ENCODE measurements at places on chromosomes 6 and 20.

GRCh38 chr20:57593134-57593886, 26.9 kb downstream of the ZBP1 start:
- no peak for DNase-seq

GRCh38 chr6:99093456-99094190, 145.9 kb upstream of the FBXL4 start:
- no peak for DNase-seq

- no peak for DNase-seq
These were observed 13.9 kb downstream of the CCN2 start for GRCh38 chr6:131937226-131937625.

GRCh38 chr6:72321788-72322187, 300.1 kb upstream of the KCNQ5 start:
- DNase-seq: no peak

DNA sequence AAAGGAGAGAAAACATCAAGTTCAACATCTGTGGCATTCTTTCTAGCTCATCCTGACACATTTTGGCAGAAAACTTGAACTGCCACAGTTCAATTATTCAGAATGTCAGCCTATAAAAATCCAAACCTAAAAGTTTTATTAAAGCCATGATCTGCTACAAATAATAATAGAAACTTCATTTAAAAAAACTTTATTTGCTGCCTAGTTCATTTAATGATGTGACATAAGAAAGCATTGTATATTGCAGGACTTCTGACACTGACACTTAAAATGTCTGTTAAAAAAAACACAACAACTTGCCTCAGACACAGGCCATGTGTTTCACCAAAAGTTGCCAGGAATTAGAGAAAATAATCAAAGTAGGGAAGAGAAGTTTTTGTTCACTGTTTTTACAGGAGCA, 88.3 kb upstream of the HTR1E start:
- DNase-seq: no peak

- peak; percentile 38 for DNase-seq
These were observed 15.3 kb upstream of the MMP9 start for GRCh38 chr20:45993197-45993951.

DNA sequence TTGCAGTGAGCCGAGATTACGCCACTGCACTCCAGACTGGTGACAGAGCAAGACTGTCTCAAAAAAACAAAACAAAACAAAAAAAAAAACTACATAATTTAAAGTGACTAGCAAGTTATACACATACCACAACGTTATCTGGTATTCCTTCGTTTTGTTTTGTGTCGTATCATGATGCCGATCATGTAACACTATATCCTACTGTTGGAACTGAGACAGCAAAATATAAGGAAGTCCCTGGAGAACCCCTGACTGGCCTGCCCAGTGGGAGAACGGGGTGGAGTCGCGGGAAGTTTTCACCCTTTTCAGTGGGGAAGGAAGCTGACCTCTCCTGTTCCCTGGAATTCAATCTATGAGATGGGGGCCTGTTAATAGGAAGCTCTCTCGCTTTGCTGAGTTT, 15.1 kb downstream of the SOX4 start:
- DNase-seq: no peak

DNA sequence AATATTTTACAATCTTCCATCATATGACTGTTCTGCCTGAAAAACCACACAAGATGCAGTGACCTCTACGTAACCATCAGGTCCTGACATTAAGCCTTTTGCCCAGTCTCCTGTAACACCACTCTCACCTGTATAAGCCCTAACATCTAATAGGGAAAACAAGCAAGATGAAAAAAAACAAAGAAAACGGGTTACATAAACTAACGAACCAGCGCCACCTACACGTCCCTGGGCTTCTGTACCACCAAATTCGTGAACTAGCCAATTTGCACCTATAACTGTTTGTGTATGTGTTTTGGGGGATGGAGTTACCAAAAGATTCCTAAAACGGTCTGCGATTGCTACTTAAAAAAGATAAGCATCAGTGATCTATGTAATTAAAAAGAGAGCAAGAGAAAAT, 70.2 kb downstream of the BLOC1S5 start:
- no peak for DNase-seq

DNA sequence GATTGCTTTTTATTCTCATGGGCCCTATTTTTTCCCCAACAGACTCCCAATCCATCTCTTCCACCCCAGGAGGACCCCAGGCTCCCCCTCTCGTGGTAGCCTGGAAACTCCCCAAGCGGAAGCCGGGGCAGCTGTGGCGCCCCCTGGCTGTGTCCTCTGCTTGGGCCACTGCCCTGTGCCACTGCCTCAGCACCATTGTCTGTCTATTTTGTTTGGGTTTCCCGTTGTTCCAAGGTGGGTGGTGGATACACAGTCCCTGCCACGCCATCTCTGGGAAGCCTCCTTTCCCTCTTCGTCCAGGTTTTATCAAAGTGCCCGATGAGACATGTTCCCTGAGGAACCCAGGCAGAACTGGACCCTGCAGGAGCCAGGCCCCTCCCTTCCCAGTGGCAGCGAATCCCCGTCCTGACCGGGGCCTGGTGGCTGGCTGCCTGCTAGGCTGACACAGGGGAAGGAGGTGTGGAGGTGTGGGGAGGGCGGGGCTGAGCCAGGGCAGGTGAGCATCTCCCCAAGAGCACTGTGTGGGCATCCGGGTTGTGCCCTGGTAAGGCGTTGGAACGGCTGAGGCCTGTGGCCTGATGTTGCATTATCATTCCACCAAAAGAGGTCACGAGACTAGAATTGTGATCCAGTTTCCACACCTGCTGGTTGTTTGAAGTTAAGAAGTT, 228.2 kb downstream of the CDH4 start:
- no peak for DNase-seq

GRCh38 chr6:90296341-90297114, at the start of gene BACH2:
Gene BACH2 (minus strand): TSS chr6:90296843. CDS start chr6:90008844, 287,999 bp downstream.
- peak; percentile 90 for DNase-seq

DNA sequence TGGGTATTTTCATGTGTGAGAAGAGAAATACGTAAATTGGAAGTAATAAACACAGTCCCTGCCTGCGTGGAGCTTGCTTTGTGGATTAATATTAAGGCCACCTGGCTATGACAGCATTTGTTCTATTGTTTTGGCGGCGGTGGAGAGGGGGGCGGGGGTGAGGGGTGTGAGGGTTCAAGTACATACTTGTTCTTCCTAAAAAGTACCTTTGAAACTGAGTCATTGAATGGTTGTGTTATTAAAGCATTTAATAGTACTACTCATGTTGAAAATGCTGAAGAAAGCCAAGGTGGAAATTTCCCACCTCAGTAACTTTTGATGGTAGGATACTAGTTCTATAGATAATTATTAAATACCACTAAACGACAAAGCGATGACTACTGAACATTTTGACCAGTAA, 95.0 kb downstream of the FOXC1 start:
- DNase-seq: no peak

DNA sequence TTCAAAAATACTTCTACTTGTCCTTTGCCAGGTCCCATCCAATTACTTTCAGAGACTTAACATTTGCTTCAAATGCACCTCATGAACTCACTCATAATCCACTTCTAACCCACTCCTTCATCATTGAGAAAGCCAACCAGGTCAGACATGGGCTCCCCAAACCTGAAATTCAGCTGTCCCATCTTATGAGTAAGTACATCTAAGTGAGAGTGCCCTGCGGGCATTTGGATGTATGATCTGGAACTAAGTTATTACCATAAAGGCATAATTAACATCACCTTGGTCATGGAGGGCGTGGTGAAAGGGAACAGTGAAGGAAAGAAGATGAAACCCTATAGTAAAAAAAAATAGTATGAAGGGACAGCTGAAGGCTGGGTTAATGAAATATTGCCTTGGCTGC, 896.8 kb downstream of the C6orf118 start:
- DNase-seq: no peak

- no peak for DNase-seq
These were observed 103.1 kb downstream of the BMP2 start for GRCh38 chr20:6870559-6870958.

- DNase-seq: no peak
These were observed 520.8 kb downstream of the KIF16B start for GRCh38 chr20:16052456-16052855.

DNA sequence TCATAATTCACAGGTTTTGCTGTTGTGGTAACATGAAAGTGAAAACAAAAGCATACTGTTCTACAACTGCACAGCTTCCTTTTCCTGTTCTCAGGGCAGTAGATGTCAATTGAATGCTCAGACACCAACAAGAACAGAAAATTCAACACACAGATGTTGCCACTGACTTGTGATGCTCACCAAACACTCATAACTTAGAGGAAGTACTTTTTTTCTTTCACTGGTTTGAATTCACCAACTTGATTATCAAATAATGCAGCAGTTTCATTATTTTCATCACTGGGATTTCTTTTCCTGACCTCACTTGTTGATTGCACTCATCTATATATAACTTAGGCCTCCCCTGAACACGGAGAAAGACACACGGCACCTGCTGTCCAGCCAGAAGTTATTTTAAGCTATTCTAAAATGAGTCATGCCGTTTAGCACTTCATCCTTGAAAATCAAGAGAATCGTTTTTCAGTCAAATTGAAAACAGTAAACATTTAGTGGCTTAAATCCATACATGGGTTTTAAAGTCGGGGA, 949 bp downstream of the TXLNB start:
- DNase-seq: peak; percentile 79

DNA sequence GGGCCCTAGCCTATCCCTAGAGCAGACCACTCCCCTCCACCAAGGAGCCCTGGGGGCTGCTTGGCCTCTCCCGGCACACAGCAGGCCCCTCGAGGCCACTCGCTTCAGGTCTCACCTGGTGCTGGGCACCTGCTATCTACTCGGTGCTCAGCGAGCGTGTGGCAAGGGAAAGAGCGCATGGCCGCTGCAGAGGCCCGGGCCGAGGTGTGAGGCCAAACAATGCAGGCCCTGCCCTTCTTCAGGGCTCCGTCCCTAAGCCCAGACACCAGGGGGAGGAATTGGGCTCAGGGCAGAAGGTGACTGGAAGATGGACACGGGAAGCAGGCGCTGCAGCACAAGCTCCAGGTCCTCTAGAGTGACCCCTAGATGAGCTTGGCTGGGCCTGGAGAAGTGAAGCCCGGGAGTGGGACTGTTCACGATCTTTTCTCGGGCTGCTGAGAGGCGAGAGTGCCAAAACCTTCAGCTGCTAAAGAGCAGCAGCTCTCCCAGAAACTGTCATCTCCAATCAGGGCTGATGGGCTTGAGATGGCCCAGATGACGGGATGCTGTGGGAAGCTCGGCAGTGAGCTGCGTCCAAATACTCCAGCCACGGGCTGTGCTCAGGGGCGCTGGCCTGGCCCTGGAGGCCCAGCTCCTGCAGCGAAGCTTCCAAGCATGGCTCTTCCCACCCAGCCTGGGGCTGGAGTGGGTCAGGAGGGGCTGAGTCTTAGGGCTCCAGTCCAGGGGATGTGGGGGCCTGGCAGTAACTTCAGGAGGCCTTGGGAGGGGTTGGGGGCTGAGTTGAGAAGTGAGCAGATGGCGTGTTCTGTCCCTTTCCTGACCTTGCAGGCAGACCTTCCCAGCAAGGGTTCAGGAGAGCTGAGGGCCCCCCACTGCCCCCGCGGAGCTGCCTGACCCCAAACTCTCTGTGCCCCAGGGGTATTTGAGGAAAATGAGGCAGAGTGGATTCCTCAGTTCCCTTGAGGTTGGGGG, 43.7 kb downstream of the APCDD1L start:
- no peak for DNase-seq

DNA sequence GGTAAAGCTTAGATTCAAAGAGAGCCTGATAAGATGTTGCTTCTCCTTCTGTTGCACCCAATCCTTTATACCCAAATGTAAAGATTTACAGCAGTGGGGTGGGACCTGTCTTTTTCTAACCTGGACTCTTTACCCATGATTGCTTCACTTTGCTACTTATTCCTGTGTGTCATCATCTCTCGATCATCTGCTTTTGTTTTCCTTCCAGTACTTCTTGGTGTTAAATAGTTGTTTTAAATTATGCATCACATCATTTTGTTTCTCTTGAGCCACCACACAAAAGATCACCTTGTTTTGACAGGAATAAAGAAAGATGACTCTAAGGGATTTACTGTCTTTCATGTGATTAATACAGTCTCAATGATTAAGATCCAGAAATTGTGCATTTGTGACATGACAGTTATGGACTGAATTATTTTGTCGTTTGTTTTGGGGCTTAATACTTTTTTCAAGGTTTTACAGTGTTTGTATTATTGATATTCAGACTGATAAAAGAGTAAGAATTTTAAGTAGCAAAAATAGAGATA, 123.1 kb downstream of the CDKAL1 start:
- no peak for DNase-seq

DNA sequence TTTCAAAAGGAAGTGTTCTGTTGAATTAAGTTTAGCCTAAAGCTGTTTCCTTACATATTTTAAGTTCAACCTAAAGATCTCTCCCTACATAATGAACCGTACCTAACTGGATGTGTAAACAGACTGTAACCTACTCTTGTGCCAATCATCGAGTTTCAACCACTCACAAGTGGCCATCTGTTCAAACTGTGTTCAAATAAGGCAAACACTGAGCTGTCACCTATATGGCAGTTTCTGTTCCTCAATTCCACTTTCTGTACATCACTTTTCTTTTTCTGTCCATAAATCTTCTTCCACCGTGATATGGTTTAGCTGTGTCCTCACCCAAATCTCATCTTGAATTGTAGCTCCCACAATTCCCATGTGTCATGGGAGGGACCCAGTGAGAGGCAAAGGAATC, 428.6 kb downstream of the HACE1 start:
- no peak for DNase-seq

GRCh38 chr20:59850018-59850641, 83.3 kb downstream of the SYCP2 start:
- DNase-seq: peak; percentile 27
